Keratinocyte (primary cell): ENCODE measurements at places on chromosomes 7 and 10. TPM values are rescaled to one million over a fixed set of nuclear protein-coding genes. Genes with fewer than 3 reads are reported as not detected.
A peak's percentile ranks its signal among the peaks of the same experiment; 100 is the strongest.

GRCh38 chr10:27644307-27644939 is 101.2 kb downstream of the MKX start:
- no peak overlapping the region for H3K27ac ChIP-seq
- no peaks in the 10 kb centered on the region for H3K4me1 ChIP-seq
- H3K27me3 ChIP-seq = no peaks in the 10 kb centered on the region
- no peak overlapping the region for H3K4me3 ChIP-seq
- DNase-seq = no peak

GRCh38 chr7:136136906-136137454 is 159.8 kb upstream of the MTPN start:
- DNase-seq = no peak
- H3K36me3 ChIP-seq = no peaks in the 10 kb centered on the region
- no peak overlapping the region for H3K4me3 ChIP-seq
- no peaks in the 10 kb centered on the region for H3K27me3 ChIP-seq

ZNF467 gene
- polyA plus RNA-seq = 0.31 to 0.93 TPM (median 0.52 TPM) in 3 replicates

CTBP2 gene
- 64.4 to 116 TPM (median 76.0 TPM) in 3 replicates for polyA plus RNA-seq

- no peaks in the 10 kb centered on the region for H3K27me3 ChIP-seq
- H3K4me1 ChIP-seq = no peaks in the 10 kb centered on the region
- no peaks in the 10 kb centered on the region for H3K36me3 ChIP-seq
- H3K27ac ChIP-seq = no peak overlapping the region
- no peak overlapping the region for H3K4me3 ChIP-seq
- DNase-seq = no peak
Observed at GRCh38 chr7:82210416-82211184, 233.0 kb downstream of the CACNA2D1 start.

- H3K4me1 ChIP-seq = peaks cover 47% of the 10 kb centered on the region
- H3K4me3 ChIP-seq = no peak overlapping the region
- no peak for DNase-seq
- H3K36me3 ChIP-seq = no peaks in the 10 kb centered on the region
- no peaks in the 10 kb centered on the region for H3K27me3 ChIP-seq
Observed at GRCh38 chr10:117370205-117370604, 5.0 kb downstream of the PDZD8 start.

GRCh38 chr10:75283671-75284470 is 48.1 kb upstream of the COMTD1 start:
- no peak for DNase-seq
- no peak overlapping the region for H3K4me3 ChIP-seq
- no peaks in the 10 kb centered on the region for H3K36me3 ChIP-seq
- H3K27me3 ChIP-seq = peaks cover 7% of the 10 kb centered on the region
- H3K4me1 ChIP-seq = peaks cover 10% of the 10 kb centered on the region
- H3K27ac ChIP-seq = no peak overlapping the region

GRCh38 chr7:149367418-149368180 is 93.3 kb downstream of the ZNF777 start:
- H3K4me1 ChIP-seq = no peaks in the 10 kb centered on the region
- no peak for DNase-seq
- no peaks in the 10 kb centered on the region for H3K27me3 ChIP-seq
- no peaks in the 10 kb centered on the region for H3K36me3 ChIP-seq
- H3K4me3 ChIP-seq = no peak overlapping the region

RASA4 gene
- polyA plus RNA-seq = 0.39 to 1.3 TPM (median 1.1 TPM) in 3 replicates

- H3K4me3 ChIP-seq = no peak overlapping the region
- H3K4me1 ChIP-seq = no peaks in the 10 kb centered on the region
- DNase-seq = no peak
- no peaks in the 10 kb centered on the region for H3K36me3 ChIP-seq
- no peaks in the 10 kb centered on the region for H3K27me3 ChIP-seq
Observed at GRCh38 chr7:152504367-152504766, 68.6 kb upstream of the KMT2C start.

DNA sequence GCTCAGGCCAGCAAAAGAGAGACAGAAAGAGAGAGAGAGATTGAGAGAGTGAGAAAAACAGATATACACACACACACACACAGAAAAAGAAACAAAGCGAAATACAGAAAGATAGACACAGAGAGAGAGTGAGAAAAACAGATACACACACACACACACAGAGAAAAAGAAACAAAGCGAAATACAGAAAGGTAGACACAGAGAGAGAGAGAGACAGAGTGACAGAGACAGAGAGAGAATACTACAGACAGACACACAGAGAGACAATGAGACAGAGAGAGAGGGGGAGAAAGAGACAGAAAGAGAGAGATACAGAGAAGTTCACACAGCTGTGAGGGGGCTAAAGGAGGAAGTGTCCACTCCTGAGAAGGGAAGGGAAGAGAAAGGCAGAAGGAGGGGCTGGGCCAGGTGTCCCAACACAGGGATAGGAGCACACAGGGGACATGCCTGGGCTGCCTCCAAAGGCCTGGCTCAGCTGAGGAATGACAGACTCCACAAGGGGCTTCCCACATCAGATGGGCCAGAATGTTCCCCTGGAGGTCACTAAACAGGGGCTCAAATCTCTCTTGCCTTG is 4.3 kb downstream of the GCK start:
- H3K27me3 ChIP-seq = peaks cover 5% of the 10 kb centered on the region
- H3K4me1 ChIP-seq = peaks cover 15% of the 10 kb centered on the region
- peak overlapping the region; percentile 5 for H3K4me3 ChIP-seq
- H3K27ac ChIP-seq = no peak overlapping the region

DNA sequence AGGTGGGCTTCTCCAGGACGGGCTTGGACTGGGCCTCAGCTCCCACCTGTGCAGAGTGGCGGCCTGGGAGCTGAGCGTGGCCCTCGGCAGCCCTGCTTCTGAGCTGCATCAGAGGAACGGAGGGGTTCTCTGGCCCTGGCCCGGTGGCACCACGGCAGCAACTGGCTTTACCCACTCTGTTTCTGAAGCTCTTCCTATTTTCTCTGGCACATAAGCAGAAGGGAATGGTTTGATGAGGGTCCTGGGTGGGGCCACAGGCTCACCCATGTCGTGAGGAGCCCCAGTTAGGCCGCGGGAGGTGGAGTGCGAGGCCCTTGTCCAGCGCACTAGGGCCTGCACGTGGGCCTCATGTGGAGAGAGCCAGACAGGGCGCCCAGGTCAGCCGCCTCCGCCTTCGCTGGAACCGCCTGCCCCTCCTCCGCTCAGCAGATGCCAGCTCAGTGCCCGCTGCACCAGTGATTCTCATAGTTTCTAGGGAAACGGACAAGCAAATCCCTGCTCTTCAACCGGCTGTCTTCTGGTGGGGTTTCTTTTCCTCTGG is 284.0 kb downstream of the CELF2 start:
- H3K36me3 ChIP-seq = no peaks in the 10 kb centered on the region
- no peak for DNase-seq
- no peaks in the 10 kb centered on the region for H3K27me3 ChIP-seq
- H3K4me3 ChIP-seq = no peak overlapping the region
- H3K4me1 ChIP-seq = no peaks in the 10 kb centered on the region

CTNNA3 gene
- polyA plus RNA-seq = 0.01 to 0.09 TPM in 2 of 3 replicates, not detected in the other

ATRNL1 gene
- polyA plus RNA-seq = 0.06 to 0.07 TPM in 2 of 3 replicates, not detected in the other

GRCh38 chr10:72274730-72275350 is 1.1 kb downstream of the DDIT4 start:
- DNase-seq = peak; percentile 83
- no peaks in the 10 kb centered on the region for H3K27me3 ChIP-seq
- peak overlapping the region; percentile 94 for H3K27ac ChIP-seq

GRCh38 chr10:110632591-110633215 is 11.4 kb upstream of the RBM20 start:
- no peak overlapping the region for H3K4me3 ChIP-seq
- DNase-seq = peak; percentile 28
- H3K4me1 ChIP-seq = peaks cover 6% of the 10 kb centered on the region
- no peak overlapping the region for H3K27ac ChIP-seq

DNA sequence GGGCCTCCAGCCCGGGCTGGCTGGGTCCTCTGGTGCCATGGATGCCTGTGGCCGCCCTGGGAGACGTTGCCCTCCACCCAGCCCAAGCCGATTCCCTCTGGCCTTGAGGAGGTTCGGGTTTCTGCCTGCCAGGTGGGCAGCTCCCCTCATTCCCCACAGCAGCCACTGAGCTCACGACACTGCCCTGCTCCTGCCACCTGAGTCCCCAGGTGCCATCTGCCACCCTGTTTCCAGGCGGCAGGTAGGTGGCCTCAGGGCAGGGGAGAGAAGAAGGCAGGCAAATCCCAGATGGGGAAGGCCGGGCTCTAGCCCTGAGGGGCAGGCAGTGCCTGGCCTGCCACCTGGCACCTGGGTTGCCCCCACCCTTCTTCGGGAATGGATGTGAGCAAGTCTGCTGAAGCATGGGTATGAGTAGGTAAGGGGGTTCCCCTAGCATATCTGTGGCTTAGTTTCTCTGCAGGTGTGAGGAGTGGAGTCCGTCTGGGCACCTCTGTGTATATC is 92.2 kb upstream of the PPIF start:
- no peaks in the 10 kb centered on the region for H3K27me3 ChIP-seq
- H3K36me3 ChIP-seq = peaks cover 1% of the 10 kb centered on the region
- H3K27ac ChIP-seq = no peak overlapping the region
- no peak for DNase-seq
- no peaks in the 10 kb centered on the region for H3K4me1 ChIP-seq

- no peak for DNase-seq
- no peaks in the 10 kb centered on the region for H3K36me3 ChIP-seq
- H3K4me3 ChIP-seq = no peak overlapping the region
- no peaks in the 10 kb centered on the region for H3K27me3 ChIP-seq
- H3K27ac ChIP-seq = no peak overlapping the region
Observed at GRCh38 chr10:43350686-43351085, 20.8 kb upstream of the FXYD4 start.

GRCh38 chr7:41051062-41051461 is 651.8 kb downstream of the INHBA start:
- H3K27ac ChIP-seq = no peak overlapping the region
- H3K4me3 ChIP-seq = no peak overlapping the region

DNA sequence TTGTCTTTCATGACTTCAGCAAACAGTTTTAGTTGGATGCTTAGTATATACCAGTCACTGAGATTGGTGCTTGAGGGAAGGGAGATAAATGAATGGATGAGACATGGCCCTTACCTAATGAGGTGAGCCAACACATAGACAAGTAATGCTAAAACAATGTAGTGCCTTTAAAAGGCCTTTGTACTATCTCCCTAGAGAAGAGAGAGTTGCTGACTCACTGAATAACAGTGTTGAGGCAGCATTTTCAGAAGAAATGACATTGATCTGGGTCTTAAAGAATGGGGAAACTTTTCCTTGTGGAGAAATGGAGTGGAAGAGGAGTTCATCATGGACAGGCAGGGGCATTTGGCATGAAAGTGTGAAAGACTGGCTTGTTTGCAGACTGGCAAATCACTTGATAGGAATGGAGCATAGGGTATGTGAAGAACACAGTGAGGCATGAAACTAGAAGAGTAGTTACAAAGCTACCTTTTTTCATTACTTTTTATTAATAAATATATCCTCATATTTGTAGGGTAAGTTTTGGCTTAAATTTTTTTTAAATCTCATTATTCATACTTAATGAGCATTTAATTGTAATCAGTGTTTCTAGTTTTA is 91.2 kb downstream of the KAT6B start:
- H3K4me3 ChIP-seq = no peak overlapping the region
- H3K4me1 ChIP-seq = peaks cover 18% of the 10 kb centered on the region
- DNase-seq = peak; percentile 66
- H3K27me3 ChIP-seq = no peaks in the 10 kb centered on the region

DNA sequence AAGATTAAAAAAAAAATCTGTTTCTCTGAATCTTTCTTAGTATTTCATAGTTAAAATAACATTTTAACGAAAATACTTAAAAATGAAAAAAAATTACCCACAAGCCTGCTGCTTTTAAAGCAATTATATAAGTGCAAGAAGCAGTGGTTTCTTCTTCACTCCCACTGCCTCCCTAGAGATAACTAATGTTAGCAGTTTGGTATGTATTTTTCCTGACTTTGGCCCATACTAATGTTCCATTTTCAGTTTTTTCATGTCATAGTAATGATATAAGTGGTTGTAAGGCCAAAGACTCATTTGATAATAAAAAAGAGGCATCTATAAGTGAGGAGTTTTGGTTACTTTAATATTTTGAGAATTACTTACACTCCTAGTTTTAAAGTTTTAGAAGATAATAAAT is 24.3 kb upstream of the LAMB1 start:
- H3K27me3 ChIP-seq = no peaks in the 10 kb centered on the region
- peaks cover 10% of the 10 kb centered on the region for H3K4me1 ChIP-seq
- H3K36me3 ChIP-seq = no peaks in the 10 kb centered on the region
- no peak overlapping the region for H3K27ac ChIP-seq
- no peak overlapping the region for H3K4me3 ChIP-seq

SFTPA1 gene
- polyA plus RNA-seq = not detected in 3 replicates

GRCh38 chr7:71912476-71912875 is 499.7 kb downstream of the CALN1 start:
- no peak overlapping the region for H3K27ac ChIP-seq
- H3K27me3 ChIP-seq = no peaks in the 10 kb centered on the region
- no peak overlapping the region for H3K4me3 ChIP-seq
- no peak for DNase-seq
- H3K36me3 ChIP-seq = no peaks in the 10 kb centered on the region

DNA sequence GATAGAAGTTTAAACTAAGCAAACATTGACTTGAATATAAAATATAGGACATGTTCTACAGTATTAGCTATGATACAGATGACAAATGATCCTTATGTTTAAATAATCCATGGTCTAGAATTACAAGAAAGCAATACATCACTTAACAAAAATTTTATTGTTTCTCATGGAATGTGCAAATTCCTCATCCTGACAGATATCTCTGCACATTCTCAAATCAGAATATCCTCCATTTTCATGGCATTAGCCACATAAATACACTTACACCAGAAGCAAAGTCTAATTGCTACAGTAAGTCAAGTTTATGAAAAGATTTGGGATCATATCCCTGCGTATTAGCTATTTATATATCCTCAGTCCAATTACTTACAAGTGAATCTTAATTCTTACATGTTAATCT is 57.6 kb downstream of the PCLO start:
- no peaks in the 10 kb centered on the region for H3K36me3 ChIP-seq
- no peak overlapping the region for H3K27ac ChIP-seq
- H3K27me3 ChIP-seq = no peaks in the 10 kb centered on the region
- DNase-seq = no peak
- no peaks in the 10 kb centered on the region for H3K4me1 ChIP-seq

EPO gene
- polyA plus RNA-seq = 0.35 to 0.86 TPM (median 0.41 TPM) in 3 replicates

FGFR2 gene
- polyA plus RNA-seq = 12.8 to 23.9 TPM (median 20.6 TPM) in 3 replicates

HPS6 gene
- 8.6 to 15.7 TPM (median 13.3 TPM) in 3 replicates for polyA plus RNA-seq
